OCI-M1 (cell line): ENCODE measurements at places on chromosomes 2 and 18.

DNA sequence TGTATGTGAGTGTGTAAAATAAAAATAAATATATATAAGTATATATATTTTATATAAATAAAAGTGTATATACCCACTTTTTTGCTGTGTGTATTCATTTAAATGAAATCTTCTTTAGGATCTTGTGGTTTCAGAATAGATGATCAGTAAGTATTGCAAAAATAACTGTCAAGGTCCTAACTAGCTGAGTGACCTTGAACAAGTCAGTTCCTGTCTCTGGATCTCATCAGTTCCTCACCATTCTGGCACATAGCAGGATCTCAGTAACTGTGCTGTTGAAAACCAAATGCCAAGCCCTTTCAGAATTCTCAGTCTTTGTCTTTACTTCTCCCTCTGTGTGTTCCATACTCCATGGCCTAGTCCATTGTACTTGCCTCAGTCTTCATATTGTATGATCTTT, 115.3 kb upstream of the CXCR4 start:
- DNase-seq: peak; percentile 24

- DNase-seq: no peak
Measured at GRCh38 chr2:128284841-128285240, 33.8 kb downstream of the HS6ST1 start.

DNA sequence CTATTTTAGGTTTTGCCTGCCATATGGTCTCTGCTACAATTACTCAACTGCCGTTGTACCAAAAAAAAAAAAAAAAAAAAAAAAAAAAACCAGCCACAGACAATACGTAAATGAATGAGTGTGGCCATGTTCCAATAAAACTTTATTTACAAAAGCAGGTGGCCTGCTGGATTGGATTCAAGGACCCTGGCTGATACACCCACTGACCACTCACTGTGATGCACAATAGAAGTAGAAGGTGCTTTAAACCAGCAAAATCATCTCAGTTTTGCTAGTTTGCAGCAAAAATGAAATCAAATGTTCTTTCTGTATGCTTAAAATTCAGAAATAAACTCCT, 137.4 kb downstream of the AKAIN1 start:
- no peak for DNase-seq

DNA sequence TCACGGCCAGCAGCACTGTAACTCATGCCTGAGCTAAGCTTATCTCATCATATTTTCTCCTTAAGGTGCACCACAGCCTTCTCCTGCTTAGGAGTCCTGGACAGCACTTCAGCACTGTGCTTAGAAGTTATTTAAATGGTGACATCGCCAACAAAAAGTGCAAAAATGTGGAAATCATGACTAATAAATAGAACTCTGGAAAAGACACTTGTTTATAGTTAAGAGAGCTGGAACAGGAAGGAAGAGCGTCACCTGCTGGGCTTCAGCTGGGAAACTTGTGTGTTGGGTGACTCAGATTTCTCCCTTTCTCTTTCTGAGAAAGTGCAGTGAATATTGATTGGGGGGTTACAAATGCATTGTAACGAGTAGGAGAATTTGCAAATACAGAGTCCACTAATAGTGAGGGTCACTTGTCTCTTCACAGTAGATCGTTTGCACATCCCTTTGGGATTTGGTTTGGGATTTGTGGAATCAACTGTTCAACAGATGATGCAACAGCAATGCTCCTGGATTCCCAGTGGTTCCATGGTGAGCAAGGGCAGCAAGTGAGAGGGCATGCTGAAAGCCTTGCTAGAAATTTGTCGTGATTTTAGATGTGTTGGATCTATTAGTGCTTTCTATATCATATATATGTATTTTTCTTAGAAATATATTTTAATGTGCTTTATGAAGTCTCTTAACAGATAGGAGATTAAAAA, 84.2 kb downstream of the DOK6 start:
- peak; percentile 60 for DNase-seq

- DNase-seq: no peak
Measured at GRCh38 chr18:74213429-74213828, 65.1 kb downstream of the TIMM21 start.

- no peak for DNase-seq
Measured at GRCh38 chr2:190722061-190722759, 73.3 kb downstream of the NAB1 start.

DNA sequence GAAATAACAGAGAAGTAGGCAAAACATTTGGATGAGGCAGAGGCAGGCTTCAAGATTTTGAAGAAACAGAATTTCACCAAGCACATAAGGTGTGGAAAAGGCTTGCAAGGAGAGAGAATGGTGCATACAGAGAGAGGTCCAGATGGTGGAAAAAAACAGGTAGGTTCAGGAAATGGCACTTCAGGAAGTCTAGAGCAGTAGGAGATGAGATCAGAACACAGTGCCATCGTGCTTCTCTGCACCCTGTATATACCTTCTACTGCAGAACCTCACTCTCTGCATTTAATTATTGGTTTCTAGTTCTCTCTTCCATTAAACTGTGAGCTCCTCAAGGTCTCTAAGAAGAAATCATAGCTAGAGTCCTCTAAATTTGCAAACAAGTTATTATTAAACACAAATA, 2.4 kb downstream of the PAIP2B start:
- DNase-seq: no peak

GRCh38 chr2:102181376-102181775, 5.4 kb upstream of the IL1RL2 start:
- DNase-seq: no peak

DNA sequence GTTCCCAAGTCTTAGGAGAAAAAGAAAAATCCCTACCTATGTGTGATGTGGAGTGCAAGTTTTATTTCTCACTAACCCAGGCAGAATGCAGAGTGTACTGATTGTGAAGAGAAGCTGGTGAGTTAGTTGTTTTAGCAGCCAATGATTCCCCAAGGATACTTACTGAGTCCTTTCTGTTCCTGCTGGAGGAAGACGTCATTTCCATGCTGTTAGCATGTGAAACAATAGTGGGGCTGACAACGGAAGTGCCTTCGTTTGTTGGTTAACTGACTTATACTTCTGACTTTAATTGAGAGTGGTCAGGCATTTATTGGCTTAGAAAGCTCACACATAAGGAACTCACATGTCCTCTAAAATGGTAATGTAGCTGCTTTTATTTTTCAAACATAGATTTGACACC, 180.6 kb downstream of the MC4R start:
- no peak for DNase-seq

GRCh38 chr2:29105375-29105774, 9.8 kb upstream of the CLIP4 start:
- no peak for DNase-seq

DNA sequence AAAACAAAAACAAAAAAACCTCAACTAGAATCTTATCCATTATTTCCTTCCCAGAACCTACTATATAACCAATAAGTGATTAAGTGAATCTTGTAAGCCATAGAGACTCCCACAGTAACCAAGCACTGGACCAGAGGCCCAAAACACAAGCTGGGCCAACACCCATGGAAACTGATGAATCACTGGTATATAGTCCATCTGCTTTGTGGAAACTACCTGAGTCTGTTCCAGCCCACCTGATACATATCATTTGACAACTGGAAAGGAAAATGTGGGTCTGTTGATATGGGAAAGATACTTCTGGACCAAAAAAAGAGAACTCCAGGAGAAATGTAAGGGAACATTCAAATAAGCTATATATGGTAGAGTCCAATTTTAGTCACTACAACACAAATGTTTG, 252.8 kb downstream of the MREG start:
- no peak for DNase-seq

GRCh38 chr2:113158884-113159553, 14.8 kb upstream of the PSD4 start:
- no peak for DNase-seq

GRCh38 chr2:3610881-3611505, 16.1 kb downstream of the COLEC11 start:
- no peak for DNase-seq

- DNase-seq: no peak
Measured at GRCh38 chr2:235621736-235622135, 127.9 kb downstream of the AGAP1 start.

DNA sequence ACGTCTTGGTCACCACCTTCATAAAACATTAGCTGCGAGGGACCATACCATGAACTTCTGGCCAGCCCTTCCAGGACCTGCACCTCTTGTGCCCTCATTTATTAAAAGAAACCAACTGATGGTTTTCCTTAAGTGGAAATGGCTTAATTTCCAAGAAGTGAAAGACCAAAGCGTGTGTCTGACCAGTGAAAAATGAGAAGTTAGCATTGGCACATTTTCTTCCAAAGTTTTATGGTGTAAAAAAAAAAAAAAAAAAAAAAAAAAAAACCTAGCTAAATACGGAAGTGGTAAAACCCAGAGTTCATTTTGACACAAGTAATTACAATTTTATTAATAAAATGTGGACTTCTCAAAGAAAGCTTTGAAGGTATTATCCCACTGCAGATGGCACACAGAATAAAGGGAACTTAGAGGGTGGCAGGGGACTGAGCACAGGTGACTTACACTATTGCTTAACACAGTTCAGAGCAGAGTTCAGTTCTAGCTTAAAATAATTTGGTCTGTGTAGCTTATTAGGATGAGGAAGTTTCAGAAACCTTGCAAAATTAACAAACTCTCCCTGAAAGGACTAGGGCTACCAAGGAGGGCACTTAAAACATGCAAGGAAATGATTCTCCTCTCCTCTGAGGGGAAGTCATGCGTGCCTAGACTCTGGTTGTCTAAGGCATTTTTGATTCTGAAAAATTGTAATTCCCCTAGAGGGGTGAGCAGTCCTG, 42.2 kb upstream of the EPG5 start:
- DNase-seq: no peak

DNA sequence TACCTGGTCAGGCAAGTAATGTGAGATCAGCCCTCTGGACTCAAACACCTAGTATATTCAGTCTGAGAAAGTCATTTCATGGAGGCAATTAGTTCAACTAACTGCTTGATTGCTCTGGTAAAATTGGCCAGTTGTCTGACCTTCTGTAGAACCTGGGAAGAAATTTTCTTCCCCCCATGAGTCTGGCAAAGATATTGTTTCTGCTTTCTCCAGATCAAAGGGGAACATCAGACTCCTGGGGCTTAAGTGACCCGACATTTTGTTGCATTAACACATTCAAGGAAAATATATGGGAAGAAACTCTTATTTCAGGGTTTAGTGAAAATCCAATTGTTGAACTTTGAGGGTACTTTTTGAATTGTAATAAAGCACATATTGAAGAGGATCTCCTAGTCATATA, 375.1 kb downstream of the SUCLG1 start:
- no peak for DNase-seq

DNA sequence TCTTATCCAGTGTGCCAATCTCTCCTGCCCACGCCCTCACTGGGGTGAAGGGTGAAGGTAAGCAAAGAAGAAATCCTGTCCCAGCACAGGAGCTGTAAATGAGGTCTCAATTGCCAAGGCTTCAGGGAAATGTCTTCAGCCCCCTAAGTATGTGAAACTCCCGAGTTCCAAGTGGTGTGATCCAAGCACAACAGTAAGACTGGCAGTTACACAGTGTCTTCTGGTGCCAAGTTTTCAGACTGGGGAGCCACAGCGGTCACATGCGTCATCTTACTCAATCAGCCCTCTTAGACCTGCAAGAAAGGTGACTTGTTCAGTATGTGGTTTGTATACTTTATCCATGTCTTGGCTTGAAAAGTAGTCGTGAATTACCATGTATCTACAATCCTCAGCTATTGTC, 55.0 kb upstream of the SPRED2 start:
- DNase-seq: no peak

GRCh38 chr2:134348239-134348638, 94.4 kb downstream of the MGAT5 start:
- DNase-seq: no peak

GRCh38 chr2:206635015-206635414, 7.3 kb upstream of the FAM237A start:
- no peak for DNase-seq

DNA sequence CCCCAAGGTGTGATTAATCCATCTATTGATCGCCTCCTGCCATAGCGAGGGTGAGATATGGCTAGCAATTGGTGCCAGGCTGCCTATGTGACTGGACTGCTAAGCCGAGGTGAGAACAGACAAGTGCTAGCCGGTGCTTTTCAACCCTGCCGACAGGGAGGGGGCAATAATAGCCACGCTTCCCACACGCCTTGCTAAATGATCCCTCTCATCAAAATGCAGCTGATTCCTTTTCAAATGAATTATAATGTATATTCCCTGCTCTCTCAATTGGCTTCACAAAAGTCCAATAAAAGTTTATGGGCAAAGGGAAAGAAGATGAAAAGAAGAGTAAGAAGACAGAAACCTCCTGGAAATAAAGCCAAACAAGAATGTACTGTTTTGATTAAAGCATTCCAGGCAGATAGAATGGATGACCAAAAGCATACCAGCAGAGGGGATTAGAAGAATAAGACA, 235.6 kb downstream of the ICOS start:
- no peak for DNase-seq

DNA sequence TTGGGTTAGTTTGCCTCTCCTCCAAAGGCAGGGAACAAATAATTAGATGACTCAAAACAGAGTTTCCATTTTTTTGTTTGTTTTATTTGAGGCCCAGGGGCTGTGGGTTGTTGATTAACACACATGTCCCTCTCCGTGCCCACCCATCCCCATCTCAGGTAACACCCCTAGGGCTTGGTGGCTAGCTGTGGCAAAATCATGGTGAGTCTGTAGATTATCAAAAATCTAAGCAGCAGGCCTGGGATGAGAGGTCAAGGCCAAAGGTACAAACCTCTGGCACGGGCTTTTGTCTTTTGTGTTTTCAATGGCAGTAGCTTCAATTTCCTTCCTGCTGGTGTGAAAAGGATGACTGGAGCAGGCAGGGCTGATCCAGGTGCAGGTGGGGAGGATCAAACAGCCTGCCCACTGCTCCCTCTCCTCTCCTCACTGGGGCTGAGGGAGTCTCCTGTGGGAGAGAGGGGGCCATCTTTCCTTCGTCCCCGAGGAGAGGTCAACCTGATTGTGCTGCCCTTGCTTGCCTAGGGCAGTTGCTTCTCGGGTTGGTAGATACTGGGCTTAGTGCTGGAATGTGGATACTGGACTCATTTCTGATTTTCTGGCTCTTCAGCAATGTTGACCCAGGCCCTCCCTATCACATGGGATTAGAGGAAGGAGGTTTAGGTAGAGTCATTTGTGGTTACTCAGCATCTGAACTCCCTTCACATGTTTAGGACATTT, 31.9 kb upstream of the EML4 start:
- DNase-seq: no peak

DNA sequence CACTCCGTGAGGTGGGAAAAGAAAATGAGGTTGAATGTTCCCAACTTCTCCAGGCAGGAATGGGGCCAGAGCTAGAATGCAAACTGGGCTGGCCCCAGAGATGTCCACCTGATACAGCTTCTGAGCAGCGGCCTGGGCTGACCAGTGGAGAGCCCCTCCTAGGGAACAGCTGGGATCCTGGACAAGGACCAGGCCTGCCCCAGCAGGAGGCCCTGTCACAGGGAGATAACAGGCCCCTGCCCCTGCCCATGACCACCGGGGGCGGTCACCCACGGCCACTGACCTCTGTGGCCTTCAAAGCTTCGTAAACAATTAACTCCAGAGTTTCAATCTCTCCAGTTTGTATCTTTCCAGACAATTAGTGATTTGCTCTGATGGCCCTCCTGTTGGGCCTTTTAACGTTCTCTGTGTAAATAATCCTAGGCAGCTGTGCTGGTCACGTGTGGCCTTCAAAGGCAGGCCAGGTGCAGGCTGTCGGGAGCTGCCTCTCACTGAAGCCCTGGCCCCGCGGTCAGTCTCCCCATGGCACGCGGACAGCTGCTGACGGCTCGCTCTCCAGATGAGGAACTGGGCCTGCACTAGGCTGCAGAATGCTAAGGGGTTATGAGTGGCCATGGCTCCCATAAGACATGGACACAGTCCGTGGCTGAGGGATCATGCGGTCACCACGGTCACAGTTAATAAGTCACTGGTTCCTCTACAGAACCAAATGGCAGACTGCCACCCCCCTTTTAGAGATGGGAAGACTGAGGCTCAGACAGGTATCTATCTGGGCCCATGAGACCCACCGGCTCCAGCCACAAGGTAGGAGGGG, 9.2 kb downstream of the HS6ST1 start:
- DNase-seq: no peak
